ENCODE measurements at places on chromosomes 12 and 14. TPM values are rescaled to one million over a fixed set of nuclear protein-coding genes. Genes with fewer than 3 reads are reported as not detected.
A peak's percentile ranks its signal among the peaks of the same experiment; 100 is the strongest.

- DNase-seq = no peak
Measured at GRCh38 chr14:85531587-85532373, 1.8 kb downstream of the FLRT2 start.

- peak; percentile 35 for DNase-seq
Measured at GRCh38 chr14:100384819-100385813, 62.0 kb downstream of the SLC25A47 start.

The TAS2R13 gene
- total RNA-seq = 0.91 TPM

DNA sequence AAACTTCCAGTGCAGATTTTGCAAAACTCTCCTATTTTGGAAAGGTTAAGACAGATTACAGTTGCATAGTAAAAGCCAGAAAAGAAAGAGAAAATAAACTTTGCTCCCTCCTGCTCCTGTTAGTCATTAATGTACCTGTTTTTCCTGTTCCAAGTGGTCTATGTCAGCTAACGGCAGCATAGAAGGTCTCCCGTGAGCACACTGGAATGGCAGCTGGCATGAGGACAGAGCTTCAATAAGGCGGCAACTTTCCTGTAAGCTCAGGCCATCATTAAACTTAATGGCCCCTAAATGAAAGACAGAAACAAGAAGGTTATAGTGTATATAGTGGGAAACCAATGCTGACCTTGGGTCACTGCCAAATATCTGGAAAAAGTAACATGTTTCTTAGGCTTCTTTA is 16.0 kb downstream of the EIF2B2 start:
- DNase-seq = no peak

The NPAS3 gene
- not detected for total RNA-seq

Measured in HCT116 (cell line).